ENCODE measurements at places on chromosomes 7 and 10. TPM values are rescaled to one million over a fixed set of nuclear protein-coding genes. Genes with fewer than 3 reads are reported as not detected.
A peak's percentile ranks its signal among the peaks of the same experiment; 100 is the strongest.

GRCh38 chr10:121596689-121597503 lies 1.3 kb downstream of the FGFR2 start:
- H3K27me3 ChIP-seq = no peaks in the 10 kb centered on the region
- H3K4me3 ChIP-seq = peak overlapping the region; percentile 80
- DNase-seq = peak; percentile 85

DNA sequence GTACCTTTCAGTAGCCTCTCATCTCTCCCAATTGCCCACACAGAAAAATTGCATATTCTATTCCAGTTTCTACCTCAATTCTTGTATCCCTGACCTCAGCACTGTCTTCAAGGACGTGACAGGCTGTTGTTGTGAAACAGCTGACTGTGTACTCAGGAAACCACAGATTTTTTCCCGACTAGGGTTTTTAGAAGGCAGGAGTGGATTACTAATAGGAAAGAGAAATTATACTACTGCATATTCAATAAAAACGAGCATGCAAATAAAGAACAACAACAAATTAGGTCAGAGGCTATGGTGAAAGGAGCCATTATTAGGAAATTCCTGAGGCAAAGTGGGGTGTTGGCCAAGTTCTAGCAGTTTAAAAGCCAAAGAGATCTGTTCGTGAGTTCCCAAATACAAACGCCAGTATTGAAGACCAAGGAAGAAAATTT lies 93.4 kb downstream of the DOCK4 start:
- no peaks in the 10 kb centered on the region for H3K36me3 ChIP-seq
- no peak overlapping the region for H3K4me3 ChIP-seq
- H3K27me3 ChIP-seq = no peaks in the 10 kb centered on the region
- no peak for DNase-seq
- peaks cover 11% of the 10 kb centered on the region for H3K4me1 ChIP-seq

GRCh38 chr10:74924251-74924963 lies 98.0 kb downstream of the KAT6B start:
- H3K27ac ChIP-seq = peak overlapping the region; percentile 83
- peaks cover 75% of the 10 kb centered on the region for H3K4me1 ChIP-seq
- no peaks in the 10 kb centered on the region for H3K27me3 ChIP-seq
- no peaks in the 10 kb centered on the region for H3K36me3 ChIP-seq

DNA sequence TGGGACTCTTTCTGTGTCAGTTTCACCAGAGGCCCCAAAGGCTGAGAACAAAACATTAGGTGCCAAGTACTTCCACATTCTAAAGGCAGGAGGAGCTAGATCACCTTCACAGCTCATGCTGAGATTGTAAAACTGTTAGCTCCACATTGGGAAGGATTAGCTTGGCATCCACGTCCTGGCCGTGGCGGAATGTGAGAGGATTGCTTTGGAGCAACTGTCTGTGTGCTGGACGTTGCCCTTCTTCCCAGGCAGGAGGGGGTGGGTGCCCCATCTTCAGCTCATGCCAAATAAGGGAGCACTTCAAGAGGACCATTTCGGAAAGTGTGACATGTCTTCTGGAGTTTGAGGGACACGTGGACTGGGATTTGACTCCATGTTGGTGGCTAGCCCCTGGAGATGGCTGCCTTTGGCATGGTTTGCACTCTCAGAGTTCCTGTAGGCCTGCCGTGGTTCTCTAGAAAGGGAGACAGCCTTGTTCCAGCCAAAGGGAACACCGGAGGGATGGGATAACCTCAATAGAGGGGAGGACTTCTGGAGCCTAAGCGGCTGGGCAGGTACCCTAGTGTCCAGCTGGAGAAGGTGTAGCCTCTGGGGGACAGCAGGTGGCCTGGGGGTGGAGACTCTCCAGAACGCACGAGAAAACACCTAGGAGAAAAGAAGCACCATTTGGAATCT lies 19.9 kb upstream of the FMC1 start:
- no peak for DNase-seq
- H3K36me3 ChIP-seq = no peaks in the 10 kb centered on the region
- H3K4me3 ChIP-seq = no peak overlapping the region
- no peak overlapping the region for H3K27ac ChIP-seq
- H3K4me1 ChIP-seq = no peaks in the 10 kb centered on the region

DNA sequence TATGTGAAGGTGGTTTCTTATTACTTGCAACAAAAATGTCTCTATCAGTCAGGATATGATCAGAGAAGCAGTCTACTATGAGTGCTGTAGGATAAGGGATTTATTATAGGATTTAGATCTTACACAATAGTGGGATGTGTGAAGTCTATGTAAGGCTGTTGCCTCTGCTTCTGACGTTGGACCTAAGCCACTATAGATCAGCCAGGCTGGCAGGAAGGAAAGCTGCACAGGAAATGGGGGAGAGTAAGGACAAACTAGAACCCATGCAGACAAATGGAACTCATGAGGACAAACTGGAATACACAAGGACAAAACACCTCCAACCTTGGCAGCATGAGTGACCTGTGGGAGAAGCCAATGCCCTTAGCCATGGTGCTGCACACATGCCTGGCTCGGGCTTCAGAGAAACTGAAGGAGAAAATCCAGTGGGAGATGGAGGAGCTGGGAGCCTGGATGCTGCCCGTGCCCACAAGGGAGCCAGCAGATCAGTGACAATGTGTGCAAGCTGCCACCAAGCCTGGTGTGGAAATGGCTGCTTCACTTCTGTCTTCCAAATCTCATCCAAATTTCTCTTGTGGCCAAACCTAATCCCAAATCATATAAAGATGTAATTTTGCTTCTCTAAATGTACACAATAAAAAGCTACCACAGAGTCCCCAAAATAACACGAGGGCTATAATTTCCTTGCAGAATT lies 147.0 kb upstream of the PCGF5 start:
- H3K27ac ChIP-seq = no peak overlapping the region
- H3K36me3 ChIP-seq = no peaks in the 10 kb centered on the region
- H3K27me3 ChIP-seq = no peaks in the 10 kb centered on the region
- DNase-seq = no peak

- DNase-seq = no peak
- no peak overlapping the region for H3K4me3 ChIP-seq
- H3K4me1 ChIP-seq = no peaks in the 10 kb centered on the region
These were observed 118.6 kb upstream of the CARD11 start for GRCh38 chr7:3162289-3162688.

- no peaks in the 10 kb centered on the region for H3K27me3 ChIP-seq
- no peak overlapping the region for H3K4me3 ChIP-seq
- no peaks in the 10 kb centered on the region for H3K4me1 ChIP-seq
- H3K27ac ChIP-seq = no peak overlapping the region
These were observed 34.7 kb downstream of the NPTX2 start for GRCh38 chr7:98651760-98652159.

DNA sequence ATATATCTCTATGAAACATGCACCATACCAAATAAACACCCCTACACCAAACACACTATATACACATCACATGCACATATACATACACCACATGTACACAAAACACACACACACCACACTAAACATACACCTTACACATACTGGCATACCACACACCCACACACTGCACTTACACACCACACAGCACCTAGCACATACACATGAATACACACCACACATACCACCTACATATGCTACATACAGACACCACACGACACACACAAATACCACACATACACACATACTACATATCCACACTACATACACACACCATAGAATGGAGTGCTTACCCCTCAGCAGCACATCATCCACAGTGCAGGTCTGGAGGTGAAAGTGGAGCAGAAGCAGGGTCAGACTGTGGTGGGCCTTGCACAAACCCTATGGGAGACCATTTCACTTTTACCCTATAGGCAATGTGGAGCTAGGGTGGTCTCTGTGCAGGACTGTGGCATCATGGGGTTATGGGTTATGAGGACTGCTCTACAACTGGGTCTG lies 64.6 kb downstream of the WDFY4 start:
- H3K4me3 ChIP-seq = no peak overlapping the region
- H3K4me1 ChIP-seq = no peaks in the 10 kb centered on the region
- no peaks in the 10 kb centered on the region for H3K27me3 ChIP-seq

- H3K36me3 ChIP-seq = no peaks in the 10 kb centered on the region
- H3K27ac ChIP-seq = no peak overlapping the region
- H3K4me1 ChIP-seq = no peaks in the 10 kb centered on the region
- H3K27me3 ChIP-seq = no peaks in the 10 kb centered on the region
- H3K4me3 ChIP-seq = no peak overlapping the region
These were observed 108.0 kb downstream of the SH3PXD2A start for GRCh38 chr10:103747193-103747865.

ACSM6 gene
- not detected for total RNA-seq

GRCh38 chr10:120982507-120982906 lies 131.3 kb downstream of the WDR11 start:
- DNase-seq = no peak
- peaks cover 26% of the 10 kb centered on the region for H3K4me1 ChIP-seq
- no peak overlapping the region for H3K27ac ChIP-seq
- no peak overlapping the region for H3K4me3 ChIP-seq
- no peaks in the 10 kb centered on the region for H3K27me3 ChIP-seq

DNA sequence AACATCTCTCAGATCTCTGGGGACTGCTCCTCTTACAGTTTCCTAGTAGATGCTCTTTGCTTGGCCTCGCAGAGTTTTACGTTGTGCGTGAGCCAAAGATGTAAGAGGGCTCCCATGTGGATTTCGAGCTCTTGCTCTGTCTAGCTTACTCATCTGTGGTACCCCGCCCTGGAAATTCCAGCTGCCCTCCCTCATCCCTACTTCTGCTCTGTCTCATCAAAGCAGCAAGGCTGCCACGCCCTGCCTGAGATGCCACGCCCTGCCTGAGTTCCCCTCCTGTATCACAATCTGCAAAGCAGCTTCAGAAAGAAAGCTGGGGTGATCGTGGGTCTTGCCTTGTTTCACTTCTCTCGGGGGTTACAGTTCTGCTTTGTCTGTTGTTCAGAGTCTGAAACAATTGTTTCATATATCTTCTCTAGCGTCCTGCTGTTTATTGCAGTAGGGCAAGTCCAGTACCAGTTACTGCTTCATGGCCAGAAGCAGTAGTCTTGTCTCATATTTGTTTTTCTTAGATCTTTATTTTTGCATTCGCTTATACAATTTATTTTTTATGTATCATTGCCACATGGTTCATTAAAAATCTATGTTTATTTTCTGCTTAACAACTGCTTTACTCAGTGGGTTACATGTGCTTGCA lies 36.1 kb upstream of the CCNY start:
- no peak overlapping the region for H3K4me3 ChIP-seq
- peak; percentile 70 for DNase-seq
- no peaks in the 10 kb centered on the region for H3K4me1 ChIP-seq
- no peak overlapping the region for H3K27ac ChIP-seq

HPSE2 gene
- total RNA-seq = 4.8 TPM

SVIL gene
- 637 TPM for total RNA-seq

SLC18A3 gene
- 2.5 TPM for total RNA-seq

ZPBP gene
- not detected for total RNA-seq

ZSCAN25 gene
- total RNA-seq = 11.1 TPM

GRCh38 chr10:33772370-33773252 lies 438.1 kb upstream of the NRP1 start:
- no peaks in the 10 kb centered on the region for H3K27me3 ChIP-seq
- no peak overlapping the region for H3K4me3 ChIP-seq
- H3K36me3 ChIP-seq = no peaks in the 10 kb centered on the region
- no peaks in the 10 kb centered on the region for H3K4me1 ChIP-seq

AKR1C4 gene
- total RNA-seq = not detected

DNA sequence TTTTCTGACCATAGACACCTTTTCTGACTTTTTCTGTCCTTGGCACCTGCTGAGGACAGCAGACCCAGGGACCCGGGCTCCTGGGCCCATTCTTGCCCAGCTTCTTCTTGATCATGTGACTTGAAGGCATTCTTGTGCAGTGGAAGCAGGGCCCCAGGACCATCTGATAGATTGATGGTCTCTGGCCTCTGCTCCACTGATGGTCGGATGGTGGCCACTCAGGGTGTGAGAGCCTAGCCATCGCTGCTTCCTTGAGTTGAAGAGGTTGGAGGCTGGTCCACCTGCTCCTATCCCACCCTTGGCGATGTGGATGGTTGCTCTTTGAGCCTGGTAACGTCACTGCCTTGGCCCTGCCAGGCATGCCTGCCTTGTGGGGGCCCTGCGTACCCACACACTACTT lies 37.8 kb upstream of the ZNF716 start:
- no peak for DNase-seq
- H3K4me1 ChIP-seq = no peaks in the 10 kb centered on the region
- no peak overlapping the region for H3K4me3 ChIP-seq
- no peaks in the 10 kb centered on the region for H3K27me3 ChIP-seq
- no peaks in the 10 kb centered on the region for H3K36me3 ChIP-seq

DNA sequence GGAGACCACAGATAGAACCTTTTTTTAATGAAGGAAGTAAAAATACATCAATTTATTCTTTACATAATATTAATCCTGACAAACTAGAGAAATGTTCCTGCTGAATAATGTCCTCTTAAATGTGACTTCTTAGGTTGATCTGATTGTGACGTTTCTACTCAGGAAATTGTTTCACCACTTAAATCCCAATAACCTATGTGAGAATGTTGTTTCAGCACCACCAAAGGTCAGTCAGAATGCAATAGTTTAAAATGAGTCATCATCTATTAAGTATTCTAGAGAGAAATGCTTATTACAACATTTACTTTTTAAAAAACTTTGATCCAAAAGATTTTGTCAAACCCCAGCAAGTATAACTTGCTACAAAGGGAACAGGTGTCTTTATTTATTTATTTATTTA lies 155.4 kb upstream of the CACNA2D1 start:
- no peak for DNase-seq
- H3K27ac ChIP-seq = no peak overlapping the region
- no peaks in the 10 kb centered on the region for H3K36me3 ChIP-seq
- no peaks in the 10 kb centered on the region for H3K4me1 ChIP-seq

DNA sequence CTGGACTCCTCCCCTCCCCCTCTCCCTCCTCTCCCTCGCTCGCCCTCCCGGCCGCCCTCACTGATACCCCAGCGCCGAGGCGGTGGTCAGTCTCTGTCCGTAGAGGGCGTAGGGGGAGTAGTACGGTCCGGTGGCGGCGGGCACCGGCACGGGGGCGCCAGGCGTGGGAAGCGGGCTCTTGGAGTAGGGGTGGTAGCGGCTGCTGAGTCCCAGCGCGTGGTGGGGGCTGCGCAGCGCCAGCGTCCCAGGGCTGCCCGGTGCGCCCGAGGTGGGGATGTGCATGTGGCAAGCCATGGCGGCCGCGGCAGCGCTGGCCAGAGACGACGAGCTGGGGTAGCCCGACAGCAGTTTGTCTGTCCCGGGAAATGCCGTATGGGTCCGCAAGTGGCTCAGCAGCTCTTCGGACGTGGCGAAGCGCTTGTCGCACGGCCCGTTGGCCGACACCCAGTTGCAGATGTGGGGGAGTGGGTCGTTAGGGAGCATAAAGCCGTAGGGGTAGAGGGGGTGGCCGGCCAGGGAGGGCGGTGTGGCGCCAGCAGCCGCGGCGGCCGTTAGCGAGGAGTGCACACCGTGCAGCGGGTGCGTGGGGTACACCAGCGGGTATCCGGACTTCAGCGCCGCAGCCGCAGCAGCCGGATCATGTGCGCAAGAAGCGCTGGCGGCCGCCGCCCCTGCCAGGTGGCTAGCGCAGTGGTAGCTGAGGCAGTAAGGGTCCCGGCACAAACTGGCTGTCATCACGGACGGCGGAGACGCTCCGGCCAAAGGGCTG lies 2.7 kb downstream of the ZNF503 start:
- H3K36me3 ChIP-seq = no peaks in the 10 kb centered on the region
- peak overlapping the region; percentile 97 for H3K27ac ChIP-seq
- H3K27me3 ChIP-seq = no peaks in the 10 kb centered on the region
- peak; percentile 81 for DNase-seq
